ENCODE measurements at places on chromosomes 3 and 15.

DNA sequence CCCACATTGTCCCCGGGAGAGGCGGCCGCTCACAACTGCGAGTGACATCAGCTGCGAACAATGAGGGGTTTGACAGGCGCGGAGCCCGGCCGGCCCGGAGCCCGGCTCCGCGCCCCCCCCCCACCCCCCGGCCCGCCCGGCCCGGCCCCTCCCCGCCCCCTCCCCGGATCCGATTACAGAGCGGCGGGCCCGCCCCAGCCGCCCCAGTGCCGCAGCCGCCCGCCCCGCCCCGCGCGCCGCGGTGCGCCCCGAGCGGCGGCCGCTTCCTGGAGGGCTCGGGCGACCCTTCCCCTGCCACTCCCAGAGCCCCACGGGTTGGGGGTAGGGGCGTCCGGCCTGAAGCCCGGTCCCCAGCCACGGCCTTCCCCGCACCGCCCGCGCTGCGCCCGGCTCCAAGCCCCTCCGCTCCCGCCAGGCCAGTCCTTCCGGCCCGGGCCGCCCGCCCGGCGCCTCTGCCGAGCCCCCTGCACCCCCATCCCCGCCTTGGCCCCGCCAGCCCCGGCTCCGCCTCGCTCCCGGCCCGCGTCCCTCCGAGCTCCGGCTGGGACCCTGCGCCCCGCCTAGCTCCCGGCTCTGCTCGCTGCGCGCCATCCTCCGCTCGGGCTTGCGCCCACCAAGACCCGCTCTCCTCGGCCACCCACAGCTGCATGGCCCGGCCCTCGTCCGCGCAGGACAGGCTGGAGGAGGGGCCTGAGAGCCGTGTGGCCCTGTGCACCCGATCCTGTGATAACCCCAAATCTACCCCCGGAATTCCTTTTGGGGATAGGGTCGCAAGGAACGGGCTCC, at the start of gene PCBP4:
Gene PCBP4, minus strand, starts transcription at position 71 of the 786 bp plus-strand sequence. CDS start 6,214 bp downstream, outside the sequence.
- DNase-seq = no peak

DNA sequence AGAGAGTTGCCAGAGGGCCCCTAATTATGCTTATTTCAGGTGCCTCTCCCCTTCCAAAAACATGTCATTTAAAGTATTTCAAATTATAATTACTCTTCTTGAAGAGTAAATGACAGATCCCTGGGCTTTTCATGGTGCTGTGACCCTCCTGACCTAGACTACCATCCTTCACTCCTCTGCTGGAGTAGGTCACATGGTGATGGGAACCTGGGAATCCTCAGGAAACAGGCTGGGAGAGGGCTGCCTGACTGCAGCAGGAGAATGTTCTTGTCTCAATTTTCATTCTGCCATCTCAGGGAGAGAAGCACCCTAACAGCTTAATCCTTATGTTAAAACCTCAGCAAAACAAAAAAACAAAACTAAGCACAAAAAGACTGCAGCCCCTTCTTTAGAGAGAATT, 24.6 kb downstream of the PGBD4 start:
- no peak for DNase-seq

- DNase-seq = peak; percentile 49
Observed at GRCh38 chr15:85047271-85047948, 65.8 kb downstream of the PDE8A start.

DNA sequence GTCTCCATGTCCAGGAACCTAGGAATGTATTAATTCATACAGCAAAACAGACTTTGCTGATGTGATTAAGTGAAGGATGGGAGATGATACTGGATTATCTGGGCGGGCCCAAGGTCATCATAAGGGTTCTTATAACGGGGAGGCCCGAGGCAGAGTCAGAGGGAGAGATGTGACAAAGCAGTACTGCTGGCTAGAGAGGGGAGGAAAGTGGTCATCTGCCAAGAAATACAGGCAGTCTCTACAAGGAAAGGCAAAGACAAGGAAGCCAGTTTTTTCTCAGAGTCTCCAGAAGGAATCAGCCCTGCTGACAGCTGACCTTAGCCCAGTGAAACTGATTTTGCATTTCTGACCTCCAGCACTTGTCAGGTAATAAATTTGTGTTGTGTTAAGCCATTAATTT, 66.2 kb upstream of the CORO2B start:
- no peak for DNase-seq

DNA sequence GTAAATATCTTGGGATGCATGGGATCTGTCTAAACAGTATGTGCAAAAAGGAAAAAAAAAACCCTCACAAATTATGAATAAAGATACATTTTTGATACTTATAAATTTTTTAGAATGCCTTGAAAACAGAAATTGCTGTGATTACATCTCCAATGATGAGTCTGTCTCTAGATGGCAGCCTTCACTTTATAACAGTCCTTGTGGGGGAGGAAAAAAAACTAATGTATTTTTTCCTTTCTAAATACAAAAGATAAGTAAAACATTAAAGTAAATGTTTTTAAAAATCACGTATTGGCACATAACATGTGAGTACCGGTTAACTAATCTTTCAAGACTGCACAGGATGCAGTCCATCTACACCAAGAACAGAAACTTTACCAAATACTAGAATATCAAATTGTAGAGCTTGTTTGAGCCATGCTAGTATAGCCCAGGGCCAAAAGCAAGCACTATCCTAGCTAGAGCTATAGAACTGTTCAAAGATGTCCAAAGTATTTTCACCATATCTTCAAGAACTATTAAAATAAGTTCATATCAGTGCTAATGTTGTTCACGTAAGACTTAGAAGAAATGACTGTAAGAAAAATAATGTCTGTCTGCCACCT, 206.4 kb downstream of the STAG1 start:
- peak; percentile 12 for DNase-seq

DNA sequence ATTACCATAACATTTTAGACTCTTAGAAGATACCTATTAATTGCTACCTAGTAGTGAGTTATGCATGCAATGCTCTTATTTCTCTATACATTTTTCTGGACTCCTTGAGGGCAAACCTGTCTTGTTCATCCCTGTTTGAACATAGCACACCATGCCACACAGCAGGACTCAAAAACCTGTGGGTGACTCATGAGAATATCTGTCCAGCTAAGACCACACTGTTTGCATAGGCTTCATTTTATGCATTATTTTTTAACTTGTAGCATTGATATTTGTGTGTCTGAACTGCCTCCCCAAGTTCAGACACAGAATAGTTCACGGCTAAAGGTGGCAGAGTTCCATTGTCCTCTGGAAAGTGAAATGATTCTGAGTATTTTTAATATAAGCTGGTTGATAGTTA, 1.8 kb downstream of the LMCD1 start:
- no peak for DNase-seq
